ENCODE measurements at places on chromosomes 2 and 18. TPM values are rescaled to one million over a fixed set of nuclear protein-coding genes. Genes with fewer than 3 reads are reported as not detected.
A peak's percentile ranks its signal among the peaks of the same experiment; 100 is the strongest.

DNA sequence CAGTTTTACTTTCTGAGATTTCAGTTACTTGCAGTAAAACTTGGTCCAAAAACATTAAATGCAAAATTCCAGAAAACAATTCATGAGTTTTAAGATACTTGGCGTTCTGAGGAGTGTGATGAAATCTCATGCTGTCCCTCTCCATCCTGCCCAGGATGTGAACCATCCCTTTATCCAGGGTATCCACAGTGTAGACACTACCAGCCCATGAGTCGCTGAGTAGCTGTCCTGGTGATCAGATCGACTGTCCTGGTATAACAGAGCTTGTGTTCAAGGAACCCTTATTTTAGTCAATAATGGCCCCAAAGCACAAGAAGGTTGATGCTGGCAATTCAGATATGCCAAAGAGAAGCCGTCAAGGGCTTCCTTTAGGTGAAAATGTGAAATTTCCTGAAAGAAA lies 3.2 kb downstream of the SP100 start:
- no peak for DNase-seq

- no peak for DNase-seq
Measured at GRCh38 chr2:230267556-230267955, 42.0 kb downstream of the SP140 start.

DNA sequence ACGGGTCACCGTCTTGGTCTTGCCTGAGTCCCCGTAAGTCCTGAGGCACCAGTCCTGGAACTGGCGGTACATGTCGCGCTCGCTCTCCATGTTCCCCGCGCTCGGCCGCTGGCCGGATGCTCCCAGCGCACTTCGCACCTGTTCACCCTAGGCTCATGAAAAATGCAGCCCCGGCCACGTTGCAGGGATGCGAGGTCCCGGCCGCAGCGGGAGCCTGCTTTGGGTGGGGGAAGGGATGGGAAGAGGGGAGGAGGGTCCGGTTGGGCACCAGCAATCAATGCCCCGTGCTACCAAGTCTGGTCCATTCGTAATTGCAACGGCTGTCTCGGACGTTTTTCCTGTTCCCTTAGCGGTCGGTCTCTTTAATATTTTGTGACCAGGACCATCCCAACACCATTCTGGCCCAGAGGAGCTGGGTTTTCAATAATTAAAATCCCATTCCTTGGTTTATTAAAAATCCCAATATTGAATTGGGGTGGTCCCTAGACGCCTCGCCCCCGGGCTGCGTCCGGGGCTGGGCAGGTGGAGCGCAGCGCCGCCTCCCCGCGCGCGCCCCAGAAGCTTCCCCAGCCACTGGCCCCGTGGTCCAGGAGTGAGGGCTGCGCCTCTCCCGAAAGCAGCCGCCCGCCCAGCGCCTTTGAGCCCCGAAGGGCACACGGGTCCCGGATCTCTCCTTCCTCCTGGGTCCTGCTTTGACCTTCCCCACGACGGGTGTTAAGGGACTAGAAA lies 1.4 kb downstream of the NOL4 start:
- DNase-seq, result peak; percentile 80

DNA sequence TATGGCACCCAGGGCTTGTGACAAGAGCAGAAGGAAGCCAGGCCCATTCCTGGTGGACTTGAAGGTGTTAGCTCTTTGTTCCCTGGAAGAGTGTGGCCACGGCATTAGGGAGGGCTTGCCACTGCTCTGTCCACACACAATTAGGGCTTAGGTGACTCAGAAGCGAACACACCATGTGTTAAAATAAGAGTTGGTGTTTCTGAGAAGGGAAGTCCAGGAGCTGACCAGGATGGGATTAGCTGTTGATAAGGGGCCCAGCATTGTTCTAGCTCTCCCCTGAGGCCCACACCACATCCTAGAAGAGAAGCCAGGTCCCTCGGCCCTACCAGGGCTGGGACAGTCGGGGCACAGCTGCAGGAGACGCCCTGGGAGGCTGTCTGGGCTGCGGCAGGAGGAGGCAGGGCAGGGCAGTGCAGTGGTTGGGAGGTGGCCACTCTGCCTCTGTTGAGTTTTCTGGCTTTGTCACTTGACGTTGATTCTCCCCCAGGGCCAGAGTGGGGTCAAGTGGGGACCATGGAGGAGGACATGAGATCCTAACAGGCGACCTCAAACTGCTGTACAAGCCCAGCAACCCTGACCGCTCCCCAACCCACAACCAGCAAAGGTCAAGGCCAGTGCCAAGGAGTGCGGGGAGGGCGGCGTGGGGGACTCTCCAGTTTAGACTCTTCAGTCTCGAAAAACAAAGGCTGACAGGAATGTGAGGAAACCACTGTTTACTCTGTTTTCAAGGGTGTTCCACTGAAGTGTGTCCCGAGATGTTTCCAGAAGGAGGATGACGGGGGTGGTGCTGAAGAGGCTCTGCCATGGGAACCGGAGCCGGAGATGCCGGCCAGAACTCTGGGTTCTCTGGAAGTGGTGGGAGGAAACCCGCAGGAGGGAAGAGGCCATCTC lies 16.8 kb downstream of the GNLY start:
- DNase-seq, result no peak

DNA sequence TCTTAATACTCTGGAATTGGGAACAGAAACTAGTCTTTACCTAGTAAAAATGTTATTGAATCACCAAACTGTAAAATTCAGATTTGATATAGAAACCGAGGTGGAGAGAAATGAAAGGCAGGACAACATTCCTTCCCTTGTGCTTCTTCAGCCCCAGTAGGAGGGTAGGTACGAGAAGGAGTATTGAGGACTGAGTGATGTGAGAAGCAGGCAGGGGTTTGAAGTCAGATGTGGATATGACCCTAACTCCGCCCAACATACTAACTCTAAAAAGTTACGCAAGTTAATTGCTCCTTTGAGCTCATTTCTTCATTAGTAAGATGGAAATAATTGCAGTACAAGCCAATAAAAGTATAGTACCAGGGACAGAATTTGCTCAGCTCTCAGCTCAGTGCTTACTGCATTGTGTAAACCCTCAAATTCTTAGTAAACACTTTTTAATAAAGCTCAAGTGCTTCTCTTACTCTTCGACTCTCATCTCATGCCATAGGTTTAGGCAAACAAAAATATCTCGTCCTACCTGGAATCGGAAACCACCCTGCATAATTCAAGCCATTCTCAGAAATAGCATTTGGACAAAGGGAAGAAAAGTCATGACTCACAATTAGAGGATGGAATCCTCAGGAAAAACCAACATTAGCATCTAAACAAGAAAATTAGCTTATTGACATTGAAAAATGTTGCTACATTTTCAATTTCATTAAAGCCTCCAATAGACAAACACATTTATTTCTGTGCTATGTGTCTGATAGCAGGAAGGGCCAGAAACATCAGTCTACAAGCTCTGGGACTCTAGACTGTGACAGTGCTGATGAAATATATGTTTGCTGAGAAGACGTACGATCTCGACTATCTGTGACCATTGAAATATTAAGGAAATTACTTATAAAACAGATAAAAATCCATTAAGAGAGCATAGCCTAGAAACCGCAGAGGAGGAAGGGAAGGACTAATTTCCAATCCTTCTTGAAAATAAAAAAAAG lies 161.3 kb downstream of the HNMT start:
- DNase-seq, result peak; percentile 14

DNA sequence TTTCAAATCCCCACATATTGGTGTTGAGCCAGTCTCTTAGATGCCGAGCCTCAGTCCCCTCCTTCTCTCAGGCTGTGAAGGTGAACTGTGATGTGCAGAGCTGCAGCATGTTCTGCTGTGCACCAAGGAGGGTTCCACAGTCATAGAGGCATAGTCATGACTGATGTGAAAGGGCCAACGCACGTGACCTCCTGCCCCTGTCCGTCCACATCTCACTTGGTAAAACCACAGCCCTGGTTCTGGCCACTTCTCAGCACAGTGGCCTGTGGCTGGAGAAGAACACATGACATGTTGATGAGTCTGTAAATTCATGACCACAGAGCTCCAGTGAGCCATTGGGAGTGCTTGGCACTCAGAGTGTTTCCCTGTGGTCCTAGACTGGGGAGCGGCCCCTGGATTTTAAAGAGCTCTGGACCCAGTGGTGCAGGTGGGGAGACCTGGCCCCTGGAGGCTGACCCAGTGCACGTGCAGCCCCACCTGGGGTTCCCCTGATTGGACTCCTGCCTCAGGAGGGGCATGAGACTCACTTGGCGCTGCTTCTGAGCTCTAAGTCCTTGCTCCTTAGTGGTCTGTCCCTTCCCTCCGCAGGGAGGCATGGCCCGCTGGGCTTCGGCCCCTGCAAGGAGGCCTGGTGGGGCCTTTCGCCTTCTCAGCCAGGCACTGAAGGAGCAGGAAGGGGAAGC lies 25.3 kb downstream of the INPP4A start:
- no peak for DNase-seq

GRCh38 chr2:106990297-106990696 lies 104.3 kb upstream of the ST6GAL2 start:
- no peak for DNase-seq

DNA sequence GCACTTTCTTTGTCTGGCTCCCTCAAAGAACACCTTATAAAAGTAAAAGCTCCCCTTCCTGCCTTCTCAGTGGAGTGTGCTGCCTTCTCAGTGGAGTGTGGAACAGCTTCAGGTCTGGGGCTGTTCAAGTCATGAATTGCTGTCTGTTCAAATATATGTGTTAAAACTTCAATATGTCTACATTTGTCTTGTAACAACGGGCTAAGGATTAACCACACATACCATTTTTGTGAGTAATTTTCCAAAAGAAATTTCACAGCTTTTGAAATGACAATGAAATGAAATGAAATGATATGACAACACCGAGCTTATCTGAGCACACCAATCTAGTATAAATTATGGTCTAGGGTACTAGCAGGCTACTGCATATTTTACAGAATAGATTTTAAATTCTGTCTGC lies 42.9 kb downstream of the CABYR start:
- no peak for DNase-seq

DNA sequence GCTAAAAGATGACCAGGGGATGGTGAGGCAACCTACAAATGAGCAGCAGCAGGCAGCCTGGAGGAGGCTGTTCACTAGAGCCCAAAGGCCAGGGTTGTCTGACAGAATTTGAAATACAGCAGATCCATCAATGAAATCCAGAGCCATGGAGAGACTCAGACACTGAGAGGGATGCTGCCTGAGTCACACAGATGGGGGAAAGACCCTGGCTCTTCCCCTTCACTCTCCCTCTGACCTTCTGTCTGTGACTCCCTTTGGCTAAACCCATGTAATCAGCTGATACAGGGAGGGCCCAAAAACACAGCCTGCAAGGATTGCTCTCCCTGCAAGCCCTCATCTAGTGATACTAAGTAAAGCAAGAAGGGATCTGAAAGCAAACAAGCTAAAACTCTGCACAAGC lies 166.5 kb upstream of the SPOPL start:
- DNase-seq, result no peak

GRCh38 chr2:176147210-176147799 lies 4.0 kb upstream of the HOXD4 start:
- DNase-seq, result no peak

DNA sequence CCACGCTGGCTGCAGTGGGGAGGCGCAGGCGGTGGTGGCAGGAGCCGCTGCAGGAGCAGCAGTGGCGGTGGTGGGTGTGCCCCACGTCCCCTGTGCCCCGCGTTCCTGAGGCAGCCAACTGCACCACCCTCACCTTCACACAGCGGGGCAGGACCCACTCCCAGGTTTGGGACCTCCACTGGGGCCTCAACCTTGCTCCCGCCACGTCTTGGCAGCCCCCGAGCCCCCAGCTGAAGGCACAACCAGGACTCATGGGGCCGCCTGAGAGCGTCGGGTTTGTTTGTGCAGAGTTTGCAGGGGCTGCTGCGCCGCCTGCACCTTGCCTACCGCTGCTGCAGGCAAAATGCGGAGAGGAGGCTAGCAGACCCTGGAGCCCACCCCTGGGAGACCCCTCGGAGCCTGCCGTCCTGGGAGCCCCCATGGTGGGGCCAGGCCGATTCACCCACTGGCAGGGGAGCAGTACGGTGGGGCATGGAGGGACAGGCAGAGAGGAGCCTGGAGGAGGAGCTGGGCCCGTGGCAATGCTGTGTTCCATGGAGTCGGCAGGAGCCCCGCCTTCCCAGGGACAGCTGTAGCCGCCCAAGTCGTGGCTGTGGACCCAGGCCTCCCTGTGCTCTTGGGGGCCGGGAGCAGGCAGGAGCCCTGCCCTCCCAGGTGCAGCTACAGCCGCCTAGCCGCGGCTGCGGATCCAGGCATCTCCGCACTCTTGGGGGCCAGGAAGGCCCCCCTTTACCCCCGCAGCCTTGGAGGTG lies 14.7 kb upstream of the EML6 start:
- peak; percentile 81 for DNase-seq

GRCh38 chr2:95121093-95121406 lies 558 bp downstream of the MRPS5 start:
- DNase-seq, result no peak

DNA sequence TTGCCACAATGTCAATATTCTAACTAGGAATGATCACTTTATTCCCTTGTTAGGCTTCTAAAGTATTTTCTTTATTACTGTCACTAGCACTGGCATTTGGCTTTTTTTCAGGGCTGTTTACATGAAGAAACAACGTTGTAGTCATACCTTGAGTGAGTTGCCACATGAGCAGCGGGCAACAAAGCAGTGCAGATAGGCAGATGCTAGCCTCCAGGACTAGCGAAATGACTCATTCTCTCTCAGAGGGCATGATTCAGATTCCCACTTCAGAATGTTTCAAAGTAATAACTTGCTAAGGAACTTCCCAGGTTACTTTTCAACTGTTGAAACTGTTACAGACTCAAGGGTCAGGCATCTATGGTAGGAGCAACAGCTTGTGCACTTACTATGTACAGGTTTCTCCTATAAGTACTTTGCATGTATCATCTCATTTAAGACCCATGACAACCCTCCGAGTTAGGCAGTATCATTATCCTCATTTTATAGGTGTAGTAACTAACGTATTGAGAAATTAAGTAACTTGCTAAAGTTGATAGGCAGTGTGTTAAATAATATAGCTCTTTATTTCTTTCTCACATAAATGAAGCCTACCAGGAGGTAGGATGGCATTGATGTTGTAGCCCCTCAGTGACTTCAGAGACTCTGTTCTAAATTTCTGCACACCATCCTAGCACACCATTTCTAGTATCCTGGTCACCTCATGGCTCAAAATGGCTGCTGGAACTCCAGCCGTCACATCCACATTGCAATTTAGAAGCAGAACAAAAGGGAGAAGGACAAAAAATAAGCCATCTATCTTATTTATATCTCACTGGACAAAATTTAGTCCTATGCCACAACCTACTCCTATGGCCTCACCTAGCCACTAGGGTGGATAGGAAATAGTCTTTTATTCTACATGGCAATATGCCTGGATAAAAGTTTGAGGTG lies 83.3 kb downstream of the ICOS start:
- DNase-seq, result no peak

ECEL1 gene
- total RNA-seq, result 18.0 TPM

FAP gene
- not detected for total RNA-seq

FBXO48 gene
- 1.1 TPM for total RNA-seq

OTOS gene
- total RNA-seq, result not detected

PROM2 gene
- 2.2 TPM for total RNA-seq

LCT gene
- total RNA-seq, result not detected

GAD1 gene
- total RNA-seq, result 0.47 TPM

GCG gene
- not detected for total RNA-seq

SERPINB11 gene
- total RNA-seq, result not detected

SULT1C4 gene
- 2.1 TPM for total RNA-seq

CD8A gene
- 0.24 TPM for total RNA-seq

FAM110C gene
- total RNA-seq, result 24.8 TPM

SGO2 gene
- 32.6 TPM for total RNA-seq

TDRD15 gene
- total RNA-seq, result 0.07 TPM

All from GM23338 (cell line).